ENCODE measurements at places on chromosomes 5 and 9.

- no peak for DNase-seq
Measured at GRCh38 chr5:53164478-53165165, 55.1 kb upstream of the MOCS2 start.

DNA sequence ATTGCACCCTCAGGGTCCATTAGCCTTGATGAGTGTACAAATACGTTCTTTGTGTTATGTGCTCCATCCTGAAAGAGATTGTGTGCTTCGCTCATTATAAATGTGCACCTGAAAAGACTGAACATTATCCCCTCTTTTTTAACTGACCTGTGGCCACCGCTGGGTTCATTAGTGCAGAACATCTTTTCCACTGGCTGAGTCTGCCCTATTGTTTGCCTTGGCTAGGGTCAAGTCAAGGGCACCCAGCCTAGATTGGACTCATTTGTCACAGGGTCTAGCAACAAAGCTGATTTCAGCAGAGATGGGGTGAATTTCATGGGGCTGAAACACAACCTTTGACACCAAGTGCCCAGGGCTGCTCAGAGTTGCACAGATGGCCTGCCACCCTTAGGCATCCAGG, 764.1 kb upstream of the ARRDC3 start:
- no peak for DNase-seq

- DNase-seq: no peak
Measured at GRCh38 chr9:114003351-114003750, 74.7 kb downstream of the AMBP start.

GRCh38 chr9:87685871-87686519, 39.9 kb upstream of the CTSL start:
- peak; percentile 59 for DNase-seq

GRCh38 chr9:800591-801150, 40.8 kb upstream of the DMRT1 start:
- no peak for DNase-seq

DNA sequence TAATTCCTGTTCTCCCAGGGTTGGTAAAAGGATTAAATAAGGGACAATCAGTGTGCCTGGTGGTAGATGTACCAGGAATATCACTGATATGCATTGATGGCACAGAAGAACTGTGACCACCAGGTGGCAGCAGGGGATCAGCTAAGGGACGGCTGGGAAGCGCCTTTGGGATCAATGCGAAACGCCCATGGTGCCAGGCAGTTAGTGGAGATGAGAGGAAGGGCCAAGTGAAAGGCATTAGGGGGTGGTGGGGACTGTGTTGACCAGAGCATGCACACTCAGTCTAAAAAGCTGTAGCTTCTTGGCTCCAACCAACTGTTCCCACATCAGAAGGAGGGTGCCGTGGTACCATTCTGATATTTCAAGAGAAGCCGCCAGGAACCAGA, 55.6 kb downstream of the ARHGEF37 start:
- DNase-seq: no peak

GRCh38 chr5:176716320-176716719, 69.0 kb downstream of the TSPAN17 start:
- no peak for DNase-seq

- DNase-seq: no peak
Measured at GRCh38 chr9:130120832-130121231, 51.4 kb upstream of the NCS1 start.

DNA sequence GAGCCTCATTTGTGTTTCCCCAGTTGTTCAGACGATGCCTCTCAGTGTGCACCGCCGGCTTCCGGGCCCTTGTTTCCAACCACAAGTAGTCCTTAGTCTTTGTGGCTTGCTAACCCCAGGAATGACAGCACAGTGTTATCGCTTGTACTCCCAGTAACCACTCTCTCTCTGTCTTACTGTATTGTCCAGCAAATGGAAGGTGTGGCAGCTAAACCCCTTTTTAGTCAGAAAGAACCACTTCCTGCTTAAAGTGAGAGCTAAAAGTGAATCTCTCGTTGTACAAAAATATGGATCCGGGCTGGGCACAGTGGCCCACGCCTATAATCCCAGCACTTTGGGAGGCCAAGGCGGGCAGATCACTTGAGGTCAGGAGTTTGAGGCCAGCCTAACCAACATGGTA, 61.3 kb downstream of the ENC1 start:
- no peak for DNase-seq

GRCh38 chr9:81717061-81717746, 27.9 kb upstream of the TLE1 start:
- no peak for DNase-seq

GRCh38 chr9:115524453-115525059, 406.6 kb upstream of the TNC start:
- DNase-seq: no peak

GRCh38 chr9:19032406-19032805, 603 bp downstream of the SAXO1 start:
- DNase-seq: no peak

- DNase-seq: no peak
Measured at GRCh38 chr9:82512728-82513127, 524.2 kb downstream of the SPATA31D1 start.

GRCh38 chr5:132195727-132196126, 31.9 kb downstream of the P4HA2 start:
- no peak for DNase-seq

GRCh38 chr5:136205941-136206340, 13.0 kb upstream of the SMIM32 start:
- DNase-seq: no peak

DNA sequence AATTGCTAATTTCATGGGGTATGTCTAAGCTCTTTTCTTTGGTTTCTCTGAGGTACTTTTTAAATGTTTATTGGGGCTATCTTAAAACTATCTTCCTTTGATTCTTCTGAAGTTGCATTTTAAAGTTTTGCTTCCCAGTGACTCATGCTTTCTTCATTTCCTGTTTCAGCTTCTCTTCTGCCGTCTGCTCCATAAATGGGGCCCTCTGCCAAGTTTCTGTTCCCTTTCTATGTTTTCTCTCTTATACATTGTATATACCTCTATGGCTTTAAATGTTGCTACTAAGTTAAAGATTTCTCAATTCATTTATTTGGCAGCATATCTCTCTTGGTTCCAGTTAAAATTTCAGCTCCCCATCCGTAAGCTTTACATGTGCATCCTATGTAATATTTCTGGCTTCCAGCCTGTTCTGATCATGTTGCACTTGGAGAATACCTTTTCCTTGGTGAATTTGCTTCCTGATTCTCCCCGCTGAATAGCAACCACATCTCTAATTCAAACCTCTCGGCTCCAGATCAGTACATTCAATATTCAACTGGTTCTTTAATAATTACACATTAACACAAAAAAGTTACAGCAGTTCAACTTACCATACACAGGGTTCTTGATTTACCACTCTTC, 125.3 kb downstream of the ST8SIA4 start:
- no peak for DNase-seq

DNA sequence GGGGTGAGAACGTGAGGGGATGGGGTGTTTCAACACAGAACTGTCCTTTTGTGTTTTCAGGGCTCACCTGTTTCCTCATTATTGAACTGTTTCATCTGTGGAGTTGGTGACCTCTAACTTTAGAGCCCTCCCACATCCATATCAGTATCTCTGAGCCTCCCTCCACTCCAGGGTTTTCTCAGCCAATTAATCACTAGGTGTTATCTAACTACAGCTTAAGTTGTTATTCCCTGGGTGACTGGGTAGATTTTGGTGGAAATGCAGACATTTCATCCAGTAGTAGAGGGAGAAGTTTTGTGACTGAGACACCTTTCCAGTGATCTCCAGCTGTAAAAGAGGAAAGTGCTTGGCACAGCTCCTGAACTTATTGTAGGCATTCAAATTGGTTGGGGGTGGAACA, 23.7 kb downstream of the PPP3R2 start:
- no peak for DNase-seq
